HFFc6 (cell line): ENCODE measurements at places on chromosomes 5 and 9.

GRCh38 chr5:7329712-7330111, 66.2 kb upstream of the ADCY2 start:
- H3K36me3 ChIP-seq: no peaks in the 10 kb centered on the region
- H3K27ac ChIP-seq: no peak overlapping the region
- H3K4me1 ChIP-seq: peaks cover 11% of the 10 kb centered on the region
- no peak overlapping the region for H3K4me3 ChIP-seq

- no peak overlapping the region for H3K4me3 ChIP-seq
- peaks cover 4% of the 10 kb centered on the region; the same call in 1 of the 2 replicates for H3K36me3 ChIP-seq
- H3K4me1 ChIP-seq: no peaks in the 10 kb centered on the region
- no peak overlapping the region for H3K27ac ChIP-seq
- peaks cover 4% of the 10 kb centered on the region; the same call in 1 of the 2 replicates for H3K27me3 ChIP-seq
Measured at GRCh38 chr5:5666369-5666768, 243.9 kb downstream of the ICE1 start.

- peak; percentile 80 for DNase-seq
- peaks cover 2% of the 10 kb centered on the region; the same call in 1 of the 2 replicates for H3K27me3 ChIP-seq
- H3K4me3 ChIP-seq: peak overlapping the region; percentile 56
- no peaks in the 10 kb centered on the region for H3K36me3 ChIP-seq
Measured at GRCh38 chr5:58407042-58407719, 52.7 kb downstream of the PLK2 start.

- no peak overlapping the region for H3K4me3 ChIP-seq
- H3K4me1 ChIP-seq: peaks cover 11% of the 10 kb centered on the region
- H3K27ac ChIP-seq: peak overlapping the region; percentile 31; the same call in 1 of the 2 replicates
- H3K27me3 ChIP-seq: no peaks in the 10 kb centered on the region; the same call in 1 of the 2 replicates
Measured at GRCh38 chr5:154394307-154394706, 51.5 kb upstream of the SAP30L start.
